SJCRH30 (cell line): ENCODE measurements at places on chromosomes 4 and X. TPM values are rescaled to one million over a fixed set of nuclear protein-coding genes. Genes with fewer than 3 reads are reported as not detected.

GRCh38 chrX:39616098-39616729 is 481.5 kb downstream of the BCOR start:
- H3K4me1 ChIP-seq: no peaks in the 10 kb centered on the region
- no peaks in the 10 kb centered on the region for H3K36me3 ChIP-seq
- no peak overlapping the region for H3K4me3 ChIP-seq
- H3K27me3 ChIP-seq: no peaks in the 10 kb centered on the region
- no peak for DNase-seq

The RPL36A gene
- 3,964 and 4,118 TPM in 2 replicates for total RNA-seq

GRCh38 chr4:120691536-120691935 is 231.0 kb downstream of the PRDM5 start:
- no peak for DNase-seq
- no peaks in the 10 kb centered on the region for H3K36me3 ChIP-seq
- H3K27me3 ChIP-seq: no peaks in the 10 kb centered on the region
- no peak overlapping the region for H3K27ac ChIP-seq
- peaks cover 5% of the 10 kb centered on the region; the same call in 1 of the 2 replicates for H3K4me1 ChIP-seq
- no peak overlapping the region for H3K4me3 ChIP-seq

GRCh38 chr4:111066001-111066400 is 443.1 kb upstream of the PITX2 start:
- no peak overlapping the region for H3K4me3 ChIP-seq
- no peaks in the 10 kb centered on the region; the same call in 1 of the 2 replicates for H3K4me1 ChIP-seq
- no peak overlapping the region for H3K27ac ChIP-seq
- H3K36me3 ChIP-seq: no peaks in the 10 kb centered on the region

The ZFX gene
- total RNA-seq: 22.6 and 27.5 TPM in 2 replicates

The RNF212 gene
- not detected in 2 replicates for total RNA-seq

The RGS12 gene
- 26.3 and 34.0 TPM in 2 replicates for total RNA-seq

- H3K4me3 ChIP-seq: no peak overlapping the region
- H3K27me3 ChIP-seq: no peaks in the 10 kb centered on the region
- DNase-seq: no peak
- no peak overlapping the region for H3K27ac ChIP-seq
- H3K36me3 ChIP-seq: no peaks in the 10 kb centered on the region
- peaks cover 6% of the 10 kb centered on the region; the same call in 1 of the 2 replicates for H3K4me1 ChIP-seq
Observed at GRCh38 chrX:21700967-21701366, 42.8 kb upstream of the KLHL34 start.

The TMEM129 gene
- 15.5 and 18.6 TPM in 2 replicates for total RNA-seq

DNA sequence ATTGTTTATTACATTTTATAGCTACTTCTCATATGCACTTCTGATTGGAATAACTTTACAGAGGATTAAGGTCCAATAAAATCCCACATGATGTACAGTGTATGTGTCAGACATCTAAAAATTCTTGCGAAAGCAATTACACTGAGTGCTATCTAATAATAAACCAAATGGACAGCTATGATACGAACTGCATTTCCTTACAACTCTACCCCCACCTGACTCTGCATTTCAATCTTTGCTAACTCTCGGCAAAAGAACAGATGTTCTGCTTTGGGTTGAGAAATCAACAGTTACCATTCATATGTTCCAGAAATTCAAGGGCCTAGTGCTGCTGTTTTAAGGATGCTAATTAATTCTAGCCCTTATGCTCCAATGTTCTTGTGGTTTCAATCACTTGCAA is 287.9 kb upstream of the NOCT start:
- H3K4me1 ChIP-seq: no peaks in the 10 kb centered on the region
- no peak for DNase-seq
- no peak overlapping the region for H3K4me3 ChIP-seq
- H3K36me3 ChIP-seq: no peaks in the 10 kb centered on the region
- no peak overlapping the region for H3K27ac ChIP-seq

DNA sequence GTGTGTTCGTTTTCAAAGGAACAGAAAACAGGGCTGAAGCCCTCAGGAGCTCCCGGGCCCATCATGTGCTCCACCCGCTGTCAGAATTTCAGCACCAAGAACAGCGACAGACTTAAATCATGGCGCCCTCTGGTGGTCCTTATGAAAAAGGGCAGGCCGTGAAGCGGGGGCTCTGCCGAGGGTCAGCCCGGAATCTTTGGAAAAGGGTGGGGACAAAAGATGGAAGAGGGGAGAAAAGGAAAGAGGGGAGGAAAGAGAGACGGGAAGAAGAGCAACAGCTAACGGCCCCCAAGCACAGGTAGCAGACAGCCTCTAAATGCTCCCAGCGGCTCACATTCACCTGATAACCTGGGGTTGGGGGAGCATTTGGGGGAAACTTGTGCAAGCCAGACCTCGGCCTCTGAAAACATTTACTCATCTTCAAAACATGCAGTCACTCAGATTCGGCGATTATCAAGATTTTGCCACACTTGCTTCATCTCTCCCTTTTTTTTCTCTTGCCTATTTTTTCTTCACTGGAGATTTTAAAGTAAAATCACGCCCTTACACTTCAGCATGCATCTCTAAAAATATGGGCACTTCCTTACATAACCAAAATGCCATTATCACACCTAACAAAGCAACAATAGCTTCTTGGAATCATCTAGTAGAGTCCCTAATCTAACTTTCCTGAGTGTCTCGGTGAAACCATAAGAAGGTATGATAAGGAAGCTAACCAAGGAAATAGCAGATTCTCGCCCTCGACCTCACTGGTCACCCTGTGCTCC is 28.1 kb upstream of the MAN2B2 start:
- H3K4me3 ChIP-seq: no peak overlapping the region
- H3K27ac ChIP-seq: no peak overlapping the region
- 0 out of 2 replicates have a peak, but pooled peaks cover 3% of the 10 kb centered on the region for H3K27me3 ChIP-seq
- no peaks in the 10 kb centered on the region for H3K36me3 ChIP-seq
- no peaks in the 10 kb centered on the region for H3K4me1 ChIP-seq

DNA sequence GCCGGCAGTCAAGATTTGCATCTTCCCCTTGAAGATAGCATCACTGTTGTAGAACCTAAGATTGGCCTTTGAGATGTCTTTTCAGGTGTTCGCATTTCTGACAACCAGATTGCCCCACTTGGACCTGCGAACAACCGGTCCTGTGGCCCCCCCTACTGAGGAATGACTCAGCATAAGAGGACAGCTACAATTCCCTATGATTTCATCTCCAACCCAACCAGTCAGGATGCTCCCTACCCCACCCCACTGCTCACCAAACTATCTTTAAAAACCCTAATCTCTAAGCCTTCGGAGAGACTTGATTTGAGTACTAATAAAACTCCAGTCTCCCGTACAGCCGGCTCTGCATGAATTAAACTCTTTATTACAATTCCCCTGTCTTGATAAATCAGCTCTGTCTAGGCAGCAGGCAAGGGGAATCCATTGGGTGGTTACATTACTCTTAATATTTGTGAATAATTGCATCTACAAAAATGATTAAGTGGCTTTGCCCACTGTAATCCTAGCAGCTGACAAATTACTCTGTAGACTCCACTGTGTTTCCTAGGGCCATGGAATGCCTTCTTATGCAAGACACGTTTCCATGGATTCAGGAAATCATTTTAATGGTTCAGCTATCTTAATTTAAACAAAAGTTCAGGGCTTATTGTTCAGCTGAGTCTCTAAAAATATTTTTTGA is 95.4 kb downstream of the GPR143 start:
- no peaks in the 10 kb centered on the region; the same call in 1 of the 2 replicates for H3K36me3 ChIP-seq
- no peak for DNase-seq
- no peaks in the 10 kb centered on the region for H3K27me3 ChIP-seq
- 0 out of 2 replicates have a peak, but pooled peaks cover 4% of the 10 kb centered on the region for H3K4me1 ChIP-seq
- H3K4me3 ChIP-seq: no peak overlapping the region

DNA sequence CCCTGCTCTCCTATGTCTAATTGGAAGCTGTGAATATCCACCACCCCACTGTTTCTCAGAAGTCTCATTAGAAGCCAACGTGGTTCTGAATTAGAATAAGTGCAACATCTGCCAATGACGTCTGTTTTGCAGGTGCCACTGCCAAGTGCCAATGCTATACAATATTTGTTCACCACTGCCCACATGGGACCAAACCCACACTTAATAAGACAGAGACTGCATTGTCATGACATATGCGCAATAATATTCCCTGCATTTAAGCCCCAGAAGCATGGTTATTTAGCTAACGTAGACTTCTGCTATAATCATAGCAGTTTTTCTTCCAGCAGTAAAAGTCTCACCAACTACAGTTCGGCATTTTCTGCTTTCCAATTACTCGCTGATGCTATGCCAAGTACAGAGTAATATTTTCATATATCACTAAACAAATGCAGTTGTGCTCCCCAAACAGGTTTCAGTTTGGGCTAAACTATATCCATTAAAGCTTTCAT is 262.5 kb upstream of the PCDH18 start:
- no peaks in the 10 kb centered on the region for H3K36me3 ChIP-seq
- H3K4me3 ChIP-seq: no peak overlapping the region
- no peaks in the 10 kb centered on the region for H3K27me3 ChIP-seq
- no peak for DNase-seq

The CLDN34 gene
- not detected in 2 replicates for total RNA-seq

The ALAS2 gene
- total RNA-seq: not detected in 2 replicates

DNA sequence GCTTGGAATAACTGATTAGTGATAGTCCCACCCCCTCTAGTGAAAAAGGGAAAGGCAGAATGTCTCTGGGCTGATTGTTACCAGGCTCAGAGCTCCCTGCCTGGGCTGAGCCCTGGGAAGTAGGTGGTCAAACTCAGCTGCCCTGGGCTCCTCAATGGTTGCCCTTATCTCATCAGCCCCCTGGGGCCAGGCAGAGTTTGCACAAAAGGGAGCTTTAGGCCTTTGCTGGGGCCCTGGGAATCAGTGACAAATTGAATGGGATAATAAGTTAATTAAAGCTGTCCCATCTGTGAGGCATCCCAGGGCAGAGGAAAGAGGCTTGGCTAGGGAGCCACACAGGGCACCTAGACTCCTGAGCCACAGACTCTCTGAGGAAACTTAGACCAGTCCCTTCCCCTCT is 89.0 kb downstream of the EFNB1 start:
- H3K4me3 ChIP-seq: no peak overlapping the region
- H3K4me1 ChIP-seq: no peaks in the 10 kb centered on the region
- no peak overlapping the region for H3K27ac ChIP-seq
- no peak for DNase-seq

- no peaks in the 10 kb centered on the region for H3K4me1 ChIP-seq
- H3K27ac ChIP-seq: no peak overlapping the region
- no peaks in the 10 kb centered on the region for H3K27me3 ChIP-seq
- no peak for DNase-seq
- H3K36me3 ChIP-seq: no peaks in the 10 kb centered on the region
Observed at GRCh38 chr4:74291471-74291870, 16.8 kb upstream of the EPGN start.

The PNMA5 gene
- not detected in 2 replicates for total RNA-seq

The OTUD6A gene
- not detected in 2 replicates for total RNA-seq

DNA sequence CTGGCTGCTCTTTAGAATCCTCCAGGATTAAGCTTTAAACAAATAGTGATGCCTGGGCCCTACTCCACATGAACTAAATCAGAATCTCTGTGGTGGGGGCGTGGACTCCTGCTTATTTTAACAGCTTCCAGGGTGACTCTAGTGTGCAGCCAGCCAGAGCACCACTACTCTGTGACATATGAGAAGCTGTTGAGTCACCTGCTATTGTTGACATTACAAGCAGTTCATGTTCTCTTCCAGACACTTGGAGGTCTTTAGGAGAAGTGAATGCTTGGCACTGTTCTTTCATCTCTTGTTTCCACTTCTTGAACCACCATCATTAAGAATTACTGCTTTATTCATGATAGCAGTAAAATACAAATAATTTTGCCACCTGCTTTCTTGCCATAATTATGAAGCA is 426 bp upstream of the C4orf51 start:
- peaks cover 10% of the 10 kb centered on the region for H3K4me1 ChIP-seq
- no peak overlapping the region for H3K27ac ChIP-seq
- H3K36me3 ChIP-seq: no peaks in the 10 kb centered on the region

The YY2 gene
- total RNA-seq: 1.6 and 3.4 TPM in 2 replicates

The NAP1L3 gene
- 0.47 and 0.66 TPM in 2 replicates for total RNA-seq

The PDE6B gene
- 0.03 TPM in 1 of 2 replicates, not detected in the other for total RNA-seq

DNA sequence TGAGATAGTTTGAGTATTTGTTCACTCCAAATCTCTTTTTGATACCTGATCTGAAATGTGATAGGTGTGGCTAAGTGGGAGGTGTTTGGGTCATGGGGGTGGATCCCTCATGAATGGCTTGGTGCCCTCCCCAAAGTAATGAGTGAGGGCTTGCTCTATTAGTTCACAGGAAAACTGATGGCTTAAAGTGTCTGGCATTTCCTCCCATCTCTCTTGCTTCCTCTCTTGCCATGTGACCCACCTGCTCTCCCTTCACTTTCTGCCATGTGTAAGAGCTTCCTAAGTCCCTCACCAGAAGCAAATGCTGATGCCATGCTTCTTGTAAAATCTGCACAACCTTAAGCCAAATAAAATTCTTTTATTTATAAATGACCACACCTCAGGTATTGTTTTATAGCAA is 61.1 kb downstream of the MAD2L1 start:
- peaks cover 4% of the 10 kb centered on the region; the same call in 1 of the 2 replicates for H3K4me1 ChIP-seq
- no peak for DNase-seq
- no peaks in the 10 kb centered on the region for H3K36me3 ChIP-seq
- no peaks in the 10 kb centered on the region for H3K27me3 ChIP-seq
- H3K4me3 ChIP-seq: no peak overlapping the region
- no peak overlapping the region for H3K27ac ChIP-seq

GRCh38 chr4:142824368-142824767 is 21.7 kb downstream of the INPP4B start:
- DNase-seq: no peak
- no peak overlapping the region for H3K4me3 ChIP-seq
- no peaks in the 10 kb centered on the region for H3K27me3 ChIP-seq
- no peaks in the 10 kb centered on the region for H3K36me3 ChIP-seq

The CDKL5 gene
- 4.5 and 5.4 TPM in 2 replicates for total RNA-seq

GRCh38 chr4:149985981-149986380 is 92.3 kb upstream of the DCLK2 start:
- H3K27me3 ChIP-seq: no peaks in the 10 kb centered on the region
- H3K27ac ChIP-seq: no peak overlapping the region
- no peaks in the 10 kb centered on the region for H3K36me3 ChIP-seq
- no peaks in the 10 kb centered on the region for H3K4me1 ChIP-seq
- no peak overlapping the region for H3K4me3 ChIP-seq

The CSAG3 gene
- not detected in 2 replicates for total RNA-seq

GRCh38 chr4:52982946-52983340 is 120.8 kb downstream of the RASL11B start:
- H3K27ac ChIP-seq: no peak overlapping the region
- no peak for DNase-seq
- H3K36me3 ChIP-seq: no peaks in the 10 kb centered on the region
- H3K27me3 ChIP-seq: no peaks in the 10 kb centered on the region
- peaks cover 19% of the 10 kb centered on the region for H3K4me1 ChIP-seq

The GYG2 gene
- 13.7 and 14.4 TPM in 2 replicates for total RNA-seq

- no peaks in the 10 kb centered on the region for H3K36me3 ChIP-seq
- no peaks in the 10 kb centered on the region for H3K27me3 ChIP-seq
Observed at GRCh38 chr4:15479913-15480185, 10.2 kb downstream of the CC2D2A start.

- no peaks in the 10 kb centered on the region for H3K36me3 ChIP-seq
- H3K27me3 ChIP-seq: no peaks in the 10 kb centered on the region
- no peak overlapping the region for H3K27ac ChIP-seq
- DNase-seq: no peak
- no peaks in the 10 kb centered on the region for H3K4me1 ChIP-seq
- no peak overlapping the region for H3K4me3 ChIP-seq
Observed at GRCh38 chr4:36394352-36394903, 113.0 kb downstream of the DTHD1 start.
